ENCODE measurements at places on chromosomes 6 and 20. TPM values are rescaled to one million over a fixed set of nuclear protein-coding genes. Genes with fewer than 3 reads are reported as not detected.

Gene CLDN20
- not detected for total RNA-seq

Gene IL17F
- not detected for total RNA-seq

Gene CCN6
- total RNA-seq, result not detected

Gene CEP57L1
- 15.0 TPM for total RNA-seq

Gene CRISP2
- 2.7 TPM for total RNA-seq

Gene MTCH1
- 806 TPM for total RNA-seq

Gene COL12A1
- 23.7 TPM for total RNA-seq

Gene HSPA1L
- total RNA-seq, result 4.1 TPM

DNA sequence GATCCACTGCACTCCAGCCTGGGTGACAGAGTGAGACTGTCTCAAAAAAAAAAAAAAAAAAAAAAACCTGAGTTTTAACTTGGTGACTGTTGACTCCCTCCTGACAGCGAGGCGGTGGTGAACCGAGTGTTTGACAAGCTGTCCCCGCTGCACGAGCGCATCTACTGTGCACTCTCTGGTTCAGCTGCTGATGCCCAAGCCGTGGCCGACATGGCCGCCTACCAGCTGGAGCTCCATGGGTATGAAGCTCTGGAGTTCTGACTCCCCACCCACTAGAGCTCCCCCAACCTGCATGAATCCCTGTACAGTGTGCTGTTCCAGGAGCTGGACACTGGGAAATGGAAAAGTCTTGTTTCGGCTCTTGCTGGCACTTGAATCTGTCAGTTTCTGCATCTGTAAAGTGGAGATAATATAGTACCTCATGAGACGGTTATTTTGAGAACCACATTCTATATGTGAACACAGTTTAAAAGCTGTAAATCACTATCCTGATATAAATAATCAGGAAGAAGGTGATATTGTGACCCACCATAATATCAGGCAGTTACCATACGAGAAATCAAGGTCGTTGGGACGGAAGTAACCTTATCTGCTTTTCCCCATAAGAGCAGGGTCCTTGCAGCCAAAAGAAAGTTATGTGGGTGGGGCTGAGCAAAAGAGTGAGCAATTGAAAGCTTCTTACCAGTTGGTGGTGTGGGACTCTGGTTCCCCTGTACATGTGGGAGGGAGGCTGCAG, 3.3 kb downstream of the PSMB9 start:
- no peaks in the 10 kb centered on the region for H3K36me3 ChIP-seq
- no peaks in the 10 kb centered on the region for H3K27me3 ChIP-seq
- H3K4me3 ChIP-seq, result no peak overlapping the region
- H3K4me1 ChIP-seq, result peaks cover 5% of the 10 kb centered on the region
- DNase-seq, result no peak

GRCh38 chr20:41360831-41361756, 5.5 kb downstream of the EMILIN3 start:
- peak; percentile 38 for DNase-seq
- no peak overlapping the region for H3K4me3 ChIP-seq
- peaks cover 13% of the 10 kb centered on the region for H3K36me3 ChIP-seq
- H3K27ac ChIP-seq, result no peak overlapping the region

DNA sequence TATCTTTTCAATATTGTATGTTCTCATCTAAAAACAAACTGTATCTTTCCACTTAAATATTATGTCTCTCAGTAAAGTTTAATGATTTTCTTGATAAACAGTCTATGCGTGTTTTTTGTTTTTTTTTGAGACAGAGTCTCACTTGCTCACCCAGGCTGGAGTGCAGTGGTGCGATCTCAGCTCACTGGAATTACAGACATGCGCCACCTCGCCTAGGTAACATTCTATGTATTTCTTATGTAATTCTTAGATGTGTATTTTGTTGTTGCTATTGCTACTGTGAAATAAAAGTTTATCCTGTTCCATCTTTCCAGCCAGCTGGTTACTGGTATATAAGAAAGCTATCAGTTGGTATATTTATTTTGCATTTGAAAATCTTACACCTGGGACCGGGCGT, 29.4 kb downstream of the ABHD12 start:
- no peaks in the 10 kb centered on the region for H3K27me3 ChIP-seq
- H3K4me3 ChIP-seq, result no peak overlapping the region
- no peaks in the 10 kb centered on the region for H3K36me3 ChIP-seq
- no peak for DNase-seq
- peaks cover 11% of the 10 kb centered on the region for H3K4me1 ChIP-seq

GRCh38 chr6:96089173-96089572, 73.4 kb downstream of the FUT9 start:
- no peaks in the 10 kb centered on the region for H3K36me3 ChIP-seq
- no peaks in the 10 kb centered on the region for H3K27me3 ChIP-seq
- H3K4me1 ChIP-seq, result no peaks in the 10 kb centered on the region
- no peak for DNase-seq
- H3K27ac ChIP-seq, result no peak overlapping the region

- H3K4me1 ChIP-seq, result peaks cover 6% of the 10 kb centered on the region
- H3K36me3 ChIP-seq, result no peaks in the 10 kb centered on the region
- H3K27me3 ChIP-seq, result no peaks in the 10 kb centered on the region
- no peak for DNase-seq
- H3K27ac ChIP-seq, result no peak overlapping the region
Observed at GRCh38 chr20:59211208-59211765, 47.7 kb downstream of the ZNF831 start.

DNA sequence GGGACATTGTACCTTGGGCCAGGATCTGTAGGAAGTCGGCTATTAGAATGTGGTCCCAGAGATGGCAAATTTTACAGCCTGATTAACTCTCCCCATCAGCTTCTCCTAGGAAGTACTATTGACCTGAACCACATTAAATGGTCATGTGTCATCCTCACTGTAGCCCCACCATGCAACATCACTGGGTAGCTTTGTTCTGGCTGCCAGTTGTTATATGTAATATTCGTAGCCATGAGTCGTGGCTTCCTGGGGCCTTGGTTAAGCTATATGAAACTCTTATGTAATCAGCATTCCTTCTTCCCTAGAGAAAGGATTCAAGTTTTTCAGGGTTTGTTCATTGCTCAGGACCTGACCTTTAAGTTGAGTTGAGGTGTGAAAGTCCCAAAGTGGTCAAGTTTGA, 125.7 kb downstream of the ANKS1A start:
- no peaks in the 10 kb centered on the region for H3K36me3 ChIP-seq
- H3K4me1 ChIP-seq, result peaks cover 88% of the 10 kb centered on the region
- peak overlapping the region; percentile 82 for H3K27ac ChIP-seq
- H3K27me3 ChIP-seq, result no peaks in the 10 kb centered on the region

DNA sequence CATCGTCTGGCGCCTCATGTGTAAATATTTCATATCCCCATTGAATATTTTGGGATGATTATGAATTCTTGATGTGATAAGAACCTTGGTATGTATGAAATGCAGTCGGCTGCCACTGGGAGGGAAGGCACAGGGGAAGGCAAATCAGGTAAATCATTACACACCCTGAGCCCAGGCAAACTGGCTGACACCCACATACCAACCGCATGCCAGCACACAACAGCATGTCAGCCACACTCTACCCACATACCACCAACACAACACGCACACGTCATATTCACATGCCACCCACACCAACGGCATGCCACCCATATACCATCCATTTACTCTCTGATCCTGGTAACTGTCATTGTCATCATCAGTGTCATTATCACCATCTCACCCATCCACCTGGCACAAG, 28.3 kb upstream of the MDGA1 start:
- no peaks in the 10 kb centered on the region for H3K27me3 ChIP-seq
- no peak overlapping the region for H3K4me3 ChIP-seq
- no peak overlapping the region for H3K27ac ChIP-seq

DNA sequence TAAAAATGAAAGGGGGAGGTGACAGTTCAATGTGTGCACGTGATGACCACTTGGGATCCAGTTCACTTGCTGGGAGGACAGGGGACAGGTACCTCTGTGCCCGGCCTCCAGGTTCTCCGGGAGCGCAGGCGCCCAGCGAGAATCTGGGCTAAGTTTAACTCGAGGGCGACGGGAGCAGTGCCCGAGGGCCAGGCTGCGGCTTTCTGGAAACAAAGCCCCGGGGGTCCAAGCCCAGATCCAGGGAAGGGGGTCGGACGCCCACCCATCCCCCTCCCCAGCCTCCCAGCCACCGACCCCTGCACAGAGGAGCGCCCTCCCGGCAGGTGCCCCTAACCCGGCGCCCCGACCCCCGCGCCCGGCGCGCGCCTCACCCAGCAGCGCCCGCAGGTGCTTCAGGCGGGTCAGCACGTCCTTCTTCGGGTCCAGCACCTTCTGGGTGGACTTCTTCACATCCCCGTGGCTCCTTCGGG, 405 bp downstream of the RALGAPA2 start:
- DNase-seq, result peak; percentile 59
- peak overlapping the region; percentile 52 for H3K27ac ChIP-seq

DNA sequence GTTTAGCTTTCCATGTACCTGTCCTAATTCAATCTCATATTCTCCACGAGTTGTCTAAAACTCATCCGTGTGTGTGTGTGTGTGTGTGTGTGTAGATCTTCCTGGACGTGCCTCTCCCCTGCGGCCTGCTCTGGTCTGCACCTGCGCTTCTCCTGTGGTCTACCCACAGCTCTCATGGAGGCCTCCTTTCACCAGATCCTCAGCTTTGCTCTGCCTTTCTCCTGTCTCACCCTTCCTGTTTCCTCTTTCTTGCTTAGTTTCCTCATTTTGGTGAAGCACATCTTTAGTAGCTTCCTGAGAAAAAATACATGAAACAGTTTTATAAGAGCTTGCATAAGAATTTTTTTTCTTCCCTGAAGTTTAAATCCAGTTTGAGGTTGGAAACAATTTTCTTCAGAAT, 18.1 kb downstream of the SLX4IP start:
- no peak overlapping the region for H3K4me3 ChIP-seq
- DNase-seq, result no peak
- no peaks in the 10 kb centered on the region for H3K27me3 ChIP-seq
- H3K27ac ChIP-seq, result no peak overlapping the region

GRCh38 chr6:144259986-144260385, 25.1 kb upstream of the UTRN start:
- no peak for DNase-seq
- peaks cover 11% of the 10 kb centered on the region for H3K4me1 ChIP-seq
- no peak overlapping the region for H3K27ac ChIP-seq

- DNase-seq, result no peak
- no peaks in the 10 kb centered on the region for H3K27me3 ChIP-seq
- no peak overlapping the region for H3K27ac ChIP-seq
- no peaks in the 10 kb centered on the region for H3K36me3 ChIP-seq
Observed at GRCh38 chr6:140494321-140495108, 1120.1 kb upstream of the CITED2 start.

DNA sequence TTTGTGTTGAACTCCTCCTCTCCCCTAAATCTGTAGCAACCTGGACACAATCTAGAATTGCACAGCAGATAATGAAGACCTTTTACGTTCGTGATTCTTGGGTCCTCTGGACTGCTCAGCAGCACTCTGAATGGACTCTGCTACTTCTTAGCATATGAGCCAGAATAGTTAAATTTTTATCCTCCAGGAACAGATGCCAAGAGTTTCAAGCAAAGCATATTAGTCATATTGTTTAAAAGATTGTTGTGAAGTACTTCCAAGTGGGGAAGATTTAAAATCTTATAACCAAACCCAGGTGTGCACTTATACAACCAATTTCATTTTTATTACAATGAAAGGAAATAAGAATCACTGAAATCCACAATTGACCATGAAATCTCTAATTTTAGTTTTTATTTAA, 118.9 kb upstream of the EXOC2 start:
- H3K4me1 ChIP-seq, result peaks cover 5% of the 10 kb centered on the region
- no peaks in the 10 kb centered on the region for H3K36me3 ChIP-seq
- H3K27me3 ChIP-seq, result no peaks in the 10 kb centered on the region
- DNase-seq, result no peak
- no peak overlapping the region for H3K4me3 ChIP-seq
- H3K27ac ChIP-seq, result no peak overlapping the region

DNA sequence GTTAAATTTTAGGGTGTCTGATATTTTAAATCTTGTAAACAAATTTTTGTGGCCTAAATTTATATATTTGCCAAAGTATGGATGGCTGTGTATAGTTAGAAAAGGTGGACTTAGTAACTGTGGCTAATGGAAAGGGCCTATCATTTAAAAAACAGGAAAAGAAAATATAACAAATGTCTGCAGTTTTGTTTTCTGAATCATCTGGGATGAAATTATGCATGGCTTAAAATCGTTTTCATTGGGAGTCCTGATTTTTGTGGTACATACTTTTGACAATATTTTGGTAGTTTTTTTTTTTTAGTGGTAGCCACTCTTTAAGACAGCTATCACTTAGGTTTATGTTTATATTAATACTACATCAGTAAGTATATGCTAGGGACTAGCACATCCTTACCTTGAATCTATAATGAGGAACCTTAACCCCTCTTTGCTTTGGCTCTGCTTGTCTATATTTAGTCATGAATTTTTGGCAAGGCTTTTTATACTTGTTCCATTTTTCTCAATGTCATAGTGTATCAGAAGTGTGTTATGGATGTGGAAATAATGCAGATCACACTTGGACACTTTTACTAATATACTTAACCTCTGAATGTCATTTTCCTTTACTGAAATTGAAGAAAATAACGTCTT, 5.6 kb downstream of the ARID1B start:
- H3K4me3 ChIP-seq, result peak overlapping the region; percentile 23
- peaks cover 27% of the 10 kb centered on the region for H3K4me1 ChIP-seq
- DNase-seq, result no peak
- H3K36me3 ChIP-seq, result no peaks in the 10 kb centered on the region
- H3K27me3 ChIP-seq, result no peaks in the 10 kb centered on the region
- peak overlapping the region; percentile 98 for H3K27ac ChIP-seq

DNA sequence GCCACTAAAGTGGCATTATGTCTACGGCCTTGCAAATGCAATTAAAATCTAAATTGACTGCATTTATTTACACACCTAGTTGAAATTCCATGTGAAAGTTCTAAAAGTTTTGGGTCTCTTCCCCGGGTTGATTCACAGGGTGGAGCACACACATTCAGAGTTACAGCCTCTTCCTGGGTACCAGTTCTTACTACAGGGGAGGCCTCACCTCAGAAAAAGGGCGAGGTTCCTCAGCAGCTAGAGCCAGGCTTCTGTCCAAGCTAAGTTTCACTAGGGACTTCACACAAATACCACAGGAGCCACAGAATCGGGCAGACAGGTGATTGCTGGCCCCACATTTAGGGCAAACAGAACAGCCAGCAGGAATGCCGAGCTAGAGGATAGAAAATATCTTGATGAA, 52.7 kb downstream of the DZANK1 start:
- peak overlapping the region; percentile 56 for H3K27ac ChIP-seq
- no peaks in the 10 kb centered on the region for H3K27me3 ChIP-seq
- H3K36me3 ChIP-seq, result no peaks in the 10 kb centered on the region
- H3K4me1 ChIP-seq, result peaks cover 42% of the 10 kb centered on the region

DNA sequence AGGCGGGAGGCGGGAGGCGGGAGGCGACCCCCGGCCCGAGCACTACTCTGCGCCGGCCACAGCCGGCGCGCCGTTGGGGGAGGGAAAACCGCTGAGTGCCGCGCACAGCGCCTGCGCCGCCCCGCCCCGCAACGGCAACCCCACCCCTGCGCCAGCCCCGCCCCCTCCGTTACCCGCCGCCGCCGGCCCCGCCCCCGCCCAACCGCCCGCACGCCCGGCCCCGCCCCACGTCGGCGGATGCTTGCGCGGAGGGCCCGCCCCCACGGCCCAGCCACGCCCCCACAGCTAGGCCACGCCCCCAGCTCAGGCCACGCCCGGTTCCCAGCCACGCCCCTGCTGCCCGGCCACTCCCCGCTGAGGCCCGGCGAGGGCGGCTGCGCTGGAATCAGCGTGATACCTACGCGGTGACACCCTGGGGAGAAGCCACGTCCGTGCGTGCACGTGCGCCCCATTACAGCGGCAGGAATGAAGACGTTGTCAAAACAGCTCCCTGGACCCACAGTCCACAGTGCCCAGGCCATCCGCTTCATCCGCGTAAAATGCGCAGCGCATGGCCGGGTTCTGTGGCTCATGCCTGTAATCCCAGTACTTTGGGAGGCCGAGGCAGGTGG, at the start of gene TCFL5:
Gene TCFL5 (minus strand): TSS at position 97 of the 611 bp plus-strand sequence. CDS start 152 bp downstream, outside the sequence.
- DNase-seq, result peak; percentile 79
- H3K27me3 ChIP-seq, result no peaks in the 10 kb centered on the region
- peak within 1 kb of the TSS; percentile 62 for H3K27ac ChIP-seq
- peaks cover 17% of the 10 kb centered on the region for H3K4me1 ChIP-seq

Measured in thyroid gland (tissue), 4 donors.